Fibroblast of mammary gland (primary cell): ENCODE measurements at places on chromosomes 13 and 19.
A peak's percentile ranks its signal among the peaks of the same experiment; 100 is the strongest.

GRCh38 chr13:97542102-97542685 is 108.2 kb downstream of the RAP2A start:
- peak; percentile 11 for DNase-seq

- DNase-seq, result no peak
Measured at GRCh38 chr13:37413161-37413560, 185.4 kb downstream of the POSTN start.

- DNase-seq, result peak; percentile 60
Measured at GRCh38 chr13:24693862-24694471, 13.8 kb downstream of the ATP12A start.

- DNase-seq, result no peak
Measured at GRCh38 chr13:86161257-86161656, 362.0 kb upstream of the SLITRK6 start.

GRCh38 chr19:33780746-33781145 is 15.9 kb upstream of the KCTD15 start:
- no peak for DNase-seq

DNA sequence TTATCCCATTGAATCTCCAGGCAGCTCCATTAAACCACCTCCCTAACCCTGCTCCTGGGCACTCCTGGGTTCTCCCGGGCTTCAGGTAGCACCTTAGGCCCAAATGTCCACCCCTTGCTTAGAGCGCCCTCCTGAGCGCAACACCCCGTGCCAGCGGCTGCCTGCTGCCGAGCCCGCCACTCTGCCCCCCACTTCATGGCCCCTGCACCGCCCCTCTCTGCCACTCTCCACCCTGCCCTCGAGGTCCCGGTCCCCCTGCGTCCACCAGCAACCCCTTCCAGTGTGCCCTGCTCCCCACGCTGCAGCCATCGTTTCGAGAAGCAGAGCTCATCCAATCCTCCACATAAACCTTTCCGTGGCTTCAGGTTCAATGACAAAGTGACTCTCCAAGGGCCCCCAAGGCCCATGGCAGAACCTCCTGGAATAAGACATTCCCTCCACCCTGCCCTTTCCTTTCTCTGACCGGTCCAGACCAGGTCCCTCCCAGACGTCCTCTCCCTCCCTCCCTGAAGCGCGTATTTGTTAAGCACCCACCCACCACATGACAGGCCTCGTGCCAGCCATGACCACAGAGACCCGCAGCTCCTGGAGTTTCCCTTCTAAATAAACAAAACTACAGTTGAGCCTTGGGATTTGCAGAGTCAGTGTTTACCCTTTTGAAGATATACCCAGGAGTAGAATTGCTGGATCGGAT is 66.6 kb downstream of the ARHGEF18 start:
- peak; percentile 68 for DNase-seq

DNA sequence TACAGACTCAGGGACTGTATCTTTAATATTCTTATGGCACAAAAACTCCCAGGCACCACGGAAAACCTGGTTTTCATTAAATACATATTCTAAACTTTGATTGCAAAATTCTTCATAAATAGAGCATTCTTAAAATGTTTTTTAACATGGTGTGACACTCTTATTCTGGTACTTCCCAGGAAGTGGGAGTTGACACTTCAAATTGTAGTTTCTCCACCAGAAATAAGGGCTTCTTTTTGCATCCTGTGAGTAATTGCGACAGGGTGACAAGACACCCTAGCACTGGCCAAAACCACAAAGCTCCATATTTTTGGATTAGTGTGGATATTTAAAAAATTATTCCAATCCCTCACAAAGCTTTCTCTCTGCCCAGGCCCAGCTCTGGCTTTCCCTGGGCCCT is 43.6 kb upstream of the MTIF3 start:
- DNase-seq, result no peak

DNA sequence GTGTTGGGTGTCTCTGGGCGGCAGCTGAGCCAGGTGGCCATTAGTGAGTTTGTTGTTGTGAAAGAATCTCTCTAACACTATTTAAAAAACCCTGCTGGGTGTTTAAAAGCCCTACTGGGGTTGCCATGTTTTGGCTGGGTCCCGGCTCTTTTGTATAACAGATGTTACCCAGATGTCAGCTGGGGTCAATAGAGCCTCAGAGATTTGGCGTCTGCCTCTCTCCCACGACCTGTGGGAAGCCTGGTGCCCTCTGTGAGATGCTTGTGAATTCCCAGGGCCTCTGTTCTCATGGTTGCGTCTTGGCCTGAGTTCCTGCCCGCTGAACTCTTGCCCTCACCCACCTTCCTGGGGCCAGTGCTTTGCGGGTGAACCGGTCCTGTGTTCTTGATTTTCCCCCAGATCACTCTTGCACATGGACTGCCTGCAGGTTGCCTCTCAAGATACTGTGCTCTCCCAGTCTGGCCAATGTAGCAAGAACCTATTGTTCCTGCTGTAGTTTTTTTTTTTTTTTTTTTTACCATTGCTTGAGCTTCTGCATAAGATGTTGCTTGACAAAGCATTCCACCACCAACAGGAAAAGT is 9.5 kb downstream of the NFILZ start:
- no peak for DNase-seq

DNA sequence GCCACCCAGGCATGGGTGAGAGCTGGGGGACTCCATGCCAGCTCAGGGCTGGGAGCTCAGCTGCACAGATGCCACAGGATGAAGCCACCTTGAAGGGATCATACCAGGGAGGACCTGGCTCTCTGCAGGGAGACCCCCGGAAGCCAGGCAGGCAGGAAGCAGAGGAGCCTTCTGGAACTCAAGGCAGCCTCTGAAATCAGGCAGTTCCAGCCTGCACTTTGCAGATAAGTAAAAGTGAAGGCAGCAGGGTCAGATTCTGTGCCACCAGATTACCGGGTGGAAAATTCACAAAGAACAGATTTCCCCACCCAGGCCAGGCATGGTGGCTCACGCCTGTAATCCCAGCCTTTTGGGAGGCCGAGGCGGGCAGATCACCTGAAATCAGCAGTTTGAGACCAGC is 2.5 kb downstream of the TMEM259 start:
- DNase-seq, result no peak

GRCh38 chr13:42873081-42873480 is 91.7 kb downstream of the FAM216B start:
- DNase-seq, result no peak

GRCh38 chr19:46014534-46014933 is 8.3 kb downstream of the PGLYRP1 start:
- no peak for DNase-seq

GRCh38 chr13:83121896-83122295 is 760.4 kb downstream of the SLITRK1 start:
- DNase-seq, result peak; percentile 1

- no peak for DNase-seq
Measured at GRCh38 chr19:27744926-27745768, 1467.8 kb downstream of the UQCRFS1 start.

DNA sequence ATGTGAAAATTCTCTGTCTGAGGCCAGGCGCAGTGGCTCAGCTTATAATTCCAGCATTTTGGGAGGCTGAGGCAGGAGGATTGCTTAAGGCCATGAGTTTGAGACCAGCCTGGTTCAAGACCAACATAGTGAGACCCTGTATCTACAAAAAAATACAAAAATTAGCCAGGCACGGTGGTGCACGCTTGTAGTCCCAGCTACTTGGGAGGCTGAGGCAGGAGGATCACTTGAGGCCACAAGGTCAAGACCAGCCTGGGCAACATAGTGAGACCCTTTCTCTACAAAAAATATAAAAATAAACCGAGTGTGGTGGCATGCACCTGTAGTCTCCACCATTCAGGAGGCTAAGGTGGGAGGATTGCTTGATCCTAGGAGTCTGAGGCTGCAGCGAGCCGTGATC is 2.2 kb upstream of the FCGBP start:
- no peak for DNase-seq

DNA sequence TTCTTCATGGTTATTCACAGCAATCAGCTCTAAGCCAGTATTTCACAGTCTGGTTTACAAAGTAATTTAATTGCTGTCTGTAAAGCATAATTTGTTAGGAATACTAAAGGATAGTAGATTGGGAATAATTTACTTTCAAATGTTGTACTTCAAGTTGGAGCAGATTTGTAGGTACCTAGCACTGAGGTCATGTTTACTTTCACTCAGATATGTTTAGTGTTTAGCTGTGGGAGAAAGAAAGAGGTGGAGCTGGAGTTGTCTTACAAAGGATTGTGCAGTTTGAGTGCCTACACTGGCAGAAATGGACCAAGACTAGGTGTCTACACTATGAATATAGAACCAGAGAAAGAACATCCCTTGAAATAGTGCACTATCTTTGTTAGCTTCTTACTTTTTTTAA is 464.6 kb downstream of the PCDH9 start:
- no peak for DNase-seq
